H9 (cell line): ENCODE measurements at places on chromosomes 2 and 18.

- DNase-seq = no peak
Measured at GRCh38 chr18:62339106-62339988, 14.2 kb downstream of the TNFRSF11A start.

- no peak for DNase-seq
Measured at GRCh38 chr2:176561706-176562105, 292.5 kb downstream of the MTX2 start.

GRCh38 chr18:7847357-7848053 lies 280.4 kb downstream of the PTPRM start:
- no peak for DNase-seq

DNA sequence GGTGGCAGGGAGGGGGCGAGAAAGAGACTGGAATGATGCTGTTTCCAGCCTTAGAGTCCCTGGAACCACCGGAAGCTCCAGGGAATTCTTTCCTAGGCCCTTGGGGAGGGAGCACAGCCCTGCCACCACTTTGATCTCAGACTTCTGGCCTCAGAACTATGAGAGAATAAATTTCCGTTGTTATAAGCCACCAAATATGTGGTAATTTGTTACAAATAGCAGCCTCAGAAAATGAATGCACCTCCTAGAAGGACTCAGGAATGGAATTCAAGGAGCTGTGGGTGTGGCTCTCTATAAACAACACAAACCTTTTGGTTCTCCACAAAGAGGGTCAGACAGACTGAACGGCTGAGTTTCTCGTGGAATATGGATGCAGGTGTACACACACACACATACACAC lies 144.5 kb downstream of the ACKR3 start:
- no peak for DNase-seq

DNA sequence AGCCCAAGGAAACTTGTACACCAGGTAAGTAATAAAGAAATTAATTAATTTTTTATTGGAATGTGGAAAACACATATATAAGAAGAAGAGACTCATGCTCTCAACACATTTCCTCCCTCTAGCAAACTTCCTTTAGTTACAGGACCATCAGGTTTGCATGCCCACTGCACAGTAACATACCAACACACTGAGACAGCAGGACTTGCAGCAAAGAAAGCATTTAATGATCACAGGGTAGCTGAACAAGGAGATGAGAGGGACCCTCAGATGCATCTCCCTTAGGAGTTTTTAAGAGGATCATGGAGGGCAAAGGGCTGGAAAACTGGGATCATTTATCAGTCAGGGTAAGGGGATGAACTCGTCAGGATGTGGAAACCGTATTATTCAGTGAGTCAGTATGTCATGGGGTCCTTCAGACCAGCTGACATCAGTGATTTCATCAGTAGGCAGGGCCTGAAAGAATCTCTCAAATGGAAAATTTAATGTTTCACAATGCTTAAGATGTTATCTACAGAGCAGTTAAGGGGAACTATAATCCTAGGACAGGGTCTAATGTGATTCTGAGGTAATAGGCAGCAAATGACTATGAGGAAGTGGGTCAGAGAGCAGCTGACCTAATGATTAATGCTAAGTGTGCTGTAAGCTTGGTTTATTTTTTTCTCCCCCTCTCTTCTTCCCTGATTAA lies 193.8 kb upstream of the RND3 start:
- DNase-seq = no peak

GRCh38 chr2:207274530-207275189 lies 108.9 kb upstream of the KLF7 start:
- DNase-seq = no peak

- DNase-seq = peak; percentile 18
Measured at GRCh38 chr2:71532327-71532726, 79.0 kb downstream of the DYSF start.

- no peak for DNase-seq
Measured at GRCh38 chr2:26573241-26573925, 67.8 kb downstream of the CIB4 start.

DNA sequence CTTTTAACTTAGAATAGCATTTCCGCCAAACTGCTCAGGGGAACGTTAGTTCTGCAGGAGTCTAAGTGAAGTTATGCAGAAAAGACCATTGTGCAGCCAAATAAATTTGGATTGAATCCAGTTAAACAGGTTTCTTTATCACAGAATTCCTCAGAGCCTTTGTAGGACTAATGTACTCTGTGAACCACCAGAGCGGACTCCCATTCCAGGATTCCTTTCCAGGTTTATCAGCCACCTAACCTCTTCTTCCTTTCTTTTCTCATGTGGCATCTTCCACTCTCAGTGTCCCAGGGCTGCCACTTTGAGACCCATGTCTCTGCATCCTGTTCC lies 350.4 kb downstream of the TSN start:
- no peak for DNase-seq

DNA sequence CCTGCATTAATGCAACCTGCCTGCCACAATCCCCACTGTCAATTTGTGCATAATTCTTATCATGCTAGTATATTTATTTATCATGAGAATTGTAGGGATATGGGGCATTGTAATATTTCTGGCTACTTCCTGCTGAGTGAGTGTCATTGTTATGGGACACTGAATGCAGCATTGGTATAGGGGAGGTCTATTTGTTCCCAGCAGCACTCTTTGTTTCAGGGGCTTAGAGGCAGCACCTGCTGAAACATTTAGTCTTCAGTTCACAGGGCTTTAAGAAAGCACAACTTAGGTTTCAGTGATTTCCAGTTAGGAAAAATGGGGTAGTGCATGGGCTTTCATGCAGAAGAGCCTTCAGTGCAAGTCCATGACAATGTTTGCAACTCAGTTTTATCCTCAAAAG lies 23.6 kb downstream of the SULT1C3 start:
- no peak for DNase-seq

- DNase-seq = no peak
Measured at GRCh38 chr18:68176901-68177300, 538.0 kb downstream of the TMX3 start.

DNA sequence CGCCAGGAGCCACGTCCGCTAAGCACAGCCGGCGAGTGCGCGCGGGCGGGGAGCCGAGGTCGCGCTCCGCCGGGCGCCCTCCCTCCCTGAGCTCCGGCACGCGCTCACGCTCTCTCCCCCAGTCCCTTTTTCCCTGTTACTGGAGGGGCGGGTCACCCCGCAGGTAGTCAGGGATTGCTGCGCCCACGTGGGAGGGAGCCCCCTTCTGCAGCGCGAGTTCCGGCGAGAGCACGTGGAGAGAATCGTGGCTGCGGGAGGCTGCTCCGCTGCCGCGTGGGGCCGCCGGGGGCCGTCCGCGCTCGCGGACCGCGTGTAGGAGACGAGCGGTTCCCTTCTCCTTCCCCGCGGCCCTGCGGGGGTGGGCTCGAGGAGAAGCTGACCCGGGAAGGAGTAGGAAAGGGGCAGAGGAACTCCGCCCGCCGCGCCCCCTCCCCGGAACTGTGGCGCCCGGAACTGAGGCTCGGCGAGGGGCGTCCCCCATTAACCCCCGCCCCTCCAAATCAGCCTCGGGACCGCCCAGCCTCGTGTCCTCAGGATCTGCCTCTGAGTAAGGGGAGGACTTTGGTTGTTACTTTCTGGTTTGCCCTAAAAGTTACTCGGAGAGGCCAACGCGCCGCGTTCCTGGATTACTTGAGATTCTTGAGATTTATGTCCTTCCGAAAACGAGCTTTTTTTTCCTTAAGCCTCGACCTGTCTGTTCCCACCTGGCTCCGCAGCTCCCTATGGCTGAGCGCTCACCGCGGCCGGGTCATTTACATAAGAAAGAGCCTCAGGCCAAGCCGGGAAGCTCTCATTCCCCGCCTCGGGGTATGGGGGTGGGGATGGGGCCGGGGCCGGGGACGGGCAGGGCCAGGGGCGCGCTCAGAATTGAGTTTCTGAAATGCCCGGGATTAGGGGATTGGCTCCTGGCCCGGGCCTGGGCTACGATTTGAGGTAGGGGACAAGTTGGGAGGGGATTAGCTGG lies 1.1 kb downstream of the HK2 start:
- DNase-seq = peak; percentile 95

GRCh38 chr2:102331311-102331980 lies 20.1 kb downstream of the IL1RL1 start:
- DNase-seq = no peak

DNA sequence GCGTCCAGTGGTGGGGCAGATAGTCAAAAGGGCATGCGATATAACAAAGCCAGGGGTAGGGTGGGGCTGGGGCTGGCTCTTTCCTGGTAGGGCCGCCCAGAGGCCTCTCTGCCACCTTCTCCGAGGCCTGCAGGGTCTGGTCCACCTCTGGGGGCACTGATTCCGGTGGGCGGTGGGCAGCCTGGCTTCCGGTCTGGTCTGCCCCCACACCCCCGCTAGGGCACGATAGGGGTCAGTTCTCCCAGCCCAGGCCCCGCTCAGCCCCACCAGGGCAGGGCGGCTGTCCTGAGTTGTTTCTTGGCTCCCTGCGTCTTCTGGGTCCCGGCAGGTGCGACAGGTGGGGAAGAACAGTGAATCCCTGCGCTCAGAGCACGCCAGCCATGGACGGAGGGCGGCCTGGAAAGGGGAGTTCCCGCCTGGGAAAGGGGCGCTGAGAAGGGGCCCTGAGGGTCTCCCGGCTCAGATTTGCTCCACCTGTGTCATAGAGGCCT lies 707 bp upstream of the ERFE start:
- no peak for DNase-seq

DNA sequence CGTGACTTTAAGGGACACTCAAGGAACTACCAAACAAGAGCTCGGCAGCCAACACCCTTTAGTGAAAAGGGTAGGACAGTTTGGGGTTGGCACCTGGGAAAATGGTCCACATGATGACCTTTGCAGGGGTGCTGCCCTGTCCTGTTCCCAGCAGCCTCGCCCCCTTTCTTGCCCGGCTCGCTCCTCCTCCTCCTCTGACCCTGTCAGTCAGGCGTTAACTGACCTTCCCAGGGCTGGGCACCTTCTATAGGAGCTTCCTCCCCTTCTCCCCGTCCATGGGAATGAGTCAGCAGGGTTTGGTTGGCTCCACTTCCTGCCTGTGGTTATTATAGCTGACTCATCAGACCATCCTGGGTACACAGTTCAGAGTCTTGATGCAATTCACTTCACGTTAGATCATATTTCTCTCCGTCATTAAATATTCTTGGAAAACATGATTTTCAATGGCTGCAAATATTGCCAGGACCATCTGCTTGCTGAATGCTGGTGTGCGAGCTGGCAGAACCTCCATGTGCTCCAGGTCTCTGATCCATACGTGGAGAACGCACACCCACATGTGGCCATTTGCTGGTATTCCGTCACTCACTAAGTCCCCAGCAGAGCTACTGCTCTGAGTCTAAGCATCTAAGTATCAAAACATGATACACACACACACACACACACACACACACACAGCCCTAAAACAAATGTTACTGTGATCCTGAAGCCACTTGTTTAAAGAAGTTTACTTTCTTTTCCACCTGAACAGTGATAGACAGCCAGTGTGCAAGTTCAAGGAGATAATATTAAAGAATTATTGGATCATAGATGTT lies 185.0 kb downstream of the ANAPC1 start:
- peak; percentile 59 for DNase-seq

DNA sequence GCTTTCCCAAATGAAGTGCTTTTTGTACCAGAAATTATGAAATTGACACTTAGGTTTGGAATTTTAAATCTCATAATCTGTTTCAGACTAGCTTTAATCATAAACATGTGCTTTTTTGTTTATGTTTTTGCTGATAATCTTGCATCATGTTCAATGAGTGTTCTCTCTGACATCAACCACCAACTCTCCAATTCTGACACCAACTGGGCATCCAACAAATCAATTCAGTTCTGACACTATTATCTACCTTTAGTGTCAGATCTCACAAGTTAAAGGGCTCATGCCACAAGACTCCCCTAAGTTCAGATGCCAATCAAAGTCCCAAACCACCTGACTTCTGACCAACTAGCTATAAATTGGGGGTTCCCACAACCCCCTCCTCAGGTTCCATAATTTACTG lies 19.6 kb downstream of the PELI1 start:
- no peak for DNase-seq

GRCh38 chr2:180707884-180708205 lies 272.6 kb upstream of the UBE2E3 start:
- no peak for DNase-seq

DNA sequence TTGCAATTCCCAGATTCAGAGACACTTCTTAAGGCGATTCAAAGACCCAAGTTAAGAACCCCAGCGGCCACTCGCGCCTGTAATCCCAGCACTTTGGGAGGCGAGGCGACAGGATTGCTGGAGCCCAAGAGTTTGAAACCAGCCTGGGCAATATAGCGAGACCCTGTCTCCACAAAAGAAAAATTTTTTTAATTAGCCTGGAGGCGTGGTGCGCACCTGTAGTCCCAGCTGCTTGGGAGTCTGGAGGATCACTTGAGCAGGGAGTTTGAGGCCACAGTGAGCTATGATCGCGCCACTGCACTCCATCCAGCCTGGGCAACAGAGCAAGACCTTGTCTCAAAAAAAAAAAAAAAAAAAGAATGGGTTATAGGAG lies 585 bp upstream of the ANAPC1 start:
- DNase-seq = no peak

- DNase-seq = no peak
Measured at GRCh38 chr2:88129313-88129959, 1.6 kb upstream of the FABP1 start.

GRCh38 chr2:196389670-196390069 lies 218.3 kb upstream of the STK17B start:
- no peak for DNase-seq

GRCh38 chr18:48022531-48023329 lies 92.3 kb upstream of the SMAD2 start:
- no peak for DNase-seq

DNA sequence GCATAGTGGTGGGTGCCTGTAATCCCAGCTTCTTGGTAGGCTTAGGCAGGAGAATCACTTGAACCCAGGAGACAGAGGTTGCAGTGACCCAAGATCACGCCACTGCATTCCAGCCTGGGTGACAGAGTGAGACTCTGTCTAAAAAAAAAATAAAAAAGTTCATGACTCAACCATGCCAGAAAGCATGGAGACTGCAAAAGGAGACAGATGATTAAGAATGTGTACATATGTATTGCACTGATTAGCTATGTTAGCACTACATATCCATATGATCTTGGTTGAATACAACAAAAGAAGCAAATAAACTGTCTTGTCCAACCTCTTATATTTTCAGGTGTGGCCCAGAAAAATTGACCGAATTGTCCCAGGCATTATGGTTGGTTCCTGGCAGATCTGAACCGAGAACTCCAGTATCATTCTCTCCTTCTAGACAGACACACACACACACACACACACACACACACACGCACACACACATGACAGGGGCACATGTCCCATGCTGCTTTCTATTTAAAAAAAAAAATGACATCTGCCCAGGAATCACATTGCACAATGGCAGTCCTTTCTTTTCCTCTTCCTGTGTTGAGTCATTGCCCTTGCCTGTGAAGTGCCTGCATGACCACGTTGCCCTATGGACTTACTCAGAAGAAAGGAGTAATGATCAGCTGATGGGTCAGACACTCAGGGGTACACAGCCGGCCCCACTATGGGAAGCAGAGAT lies 65.6 kb downstream of the MYCN start:
- DNase-seq = no peak

- no peak for DNase-seq
Measured at GRCh38 chr2:5940596-5941535, 248.7 kb downstream of the SOX11 start.

GRCh38 chr2:212147921-212148513 lies 390.6 kb downstream of the ERBB4 start:
- no peak for DNase-seq
